ENCODE measurements at places on chromosomes 2 and 18.

GRCh38 chr2:188789951-188790350 is 184.2 kb upstream of the COL3A1 start:
- no peak for DNase-seq

DNA sequence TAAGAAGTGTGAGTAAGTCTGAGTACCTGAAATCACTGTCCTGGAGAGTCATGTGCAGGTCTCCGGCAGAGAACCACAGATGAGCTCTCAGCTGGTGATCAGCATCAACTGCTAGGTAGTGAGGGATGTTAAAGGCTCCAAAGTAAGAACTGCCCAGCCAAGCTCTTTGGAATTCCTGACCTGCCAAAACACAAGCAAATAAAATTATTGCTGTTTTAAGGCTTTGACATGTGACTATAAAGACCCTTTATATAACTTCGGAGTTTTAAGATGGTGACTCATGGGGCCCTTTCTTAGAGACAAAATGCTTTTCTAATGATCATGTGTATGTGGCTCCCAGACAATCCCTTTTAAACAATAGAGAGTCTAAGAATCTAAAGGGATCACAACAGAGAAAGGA is 855.7 kb downstream of the TRIB2 start:
- DNase-seq = no peak

DNA sequence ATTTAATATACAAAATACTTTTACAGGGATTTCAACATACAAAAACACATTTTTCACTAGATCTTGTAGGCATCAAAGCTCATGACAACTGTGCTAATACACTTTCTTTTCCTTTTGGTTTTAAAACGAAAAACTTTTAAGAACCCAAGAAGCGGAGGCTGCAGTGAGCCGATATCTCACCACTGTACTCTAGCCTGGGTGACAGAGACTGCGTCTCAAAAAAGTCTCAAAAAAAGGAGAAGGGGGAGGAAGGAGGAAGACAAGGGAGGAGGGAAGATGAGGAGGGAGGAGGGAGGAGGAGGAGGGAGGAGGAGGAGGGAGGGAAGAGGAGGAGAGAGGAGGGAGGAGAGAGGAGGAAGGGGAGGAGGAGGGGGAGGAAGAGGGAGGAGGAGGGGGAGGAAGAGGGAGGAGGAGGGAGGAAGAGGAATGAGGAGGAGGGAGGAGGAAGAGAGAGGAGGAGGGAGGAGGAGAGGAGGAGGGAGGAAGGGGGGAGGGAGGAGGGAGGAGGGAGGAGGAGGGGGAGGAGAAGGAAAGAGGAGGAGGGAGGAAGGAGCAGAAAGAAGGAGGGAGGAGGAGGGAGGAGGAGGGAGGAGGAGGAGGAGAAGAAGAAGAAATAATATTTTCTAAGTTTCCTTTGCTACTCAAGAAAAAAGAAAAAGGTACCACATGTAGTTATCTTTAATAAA is 13.8 kb downstream of the ROCK2 start:
- DNase-seq = peak; percentile 47

DNA sequence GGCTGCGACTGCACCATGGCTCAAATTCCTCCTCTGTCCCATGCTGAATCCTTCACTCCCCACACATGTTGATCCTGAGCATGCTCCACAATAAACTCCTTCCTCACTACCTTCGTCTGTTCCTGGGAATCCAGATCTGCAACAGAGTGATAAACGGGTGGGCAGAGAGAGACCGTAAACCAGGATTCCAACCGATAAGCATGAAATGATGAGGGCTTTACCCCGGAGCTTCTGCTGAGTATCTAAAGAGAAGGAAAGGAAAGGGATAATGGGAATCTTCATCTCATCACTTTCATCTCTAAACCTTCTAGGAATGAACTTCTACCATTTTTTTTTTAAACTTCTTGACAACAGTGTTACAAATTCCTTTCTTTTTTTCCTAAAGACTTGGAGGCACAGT is 329.3 kb upstream of the TNP1 start:
- DNase-seq = no peak

DNA sequence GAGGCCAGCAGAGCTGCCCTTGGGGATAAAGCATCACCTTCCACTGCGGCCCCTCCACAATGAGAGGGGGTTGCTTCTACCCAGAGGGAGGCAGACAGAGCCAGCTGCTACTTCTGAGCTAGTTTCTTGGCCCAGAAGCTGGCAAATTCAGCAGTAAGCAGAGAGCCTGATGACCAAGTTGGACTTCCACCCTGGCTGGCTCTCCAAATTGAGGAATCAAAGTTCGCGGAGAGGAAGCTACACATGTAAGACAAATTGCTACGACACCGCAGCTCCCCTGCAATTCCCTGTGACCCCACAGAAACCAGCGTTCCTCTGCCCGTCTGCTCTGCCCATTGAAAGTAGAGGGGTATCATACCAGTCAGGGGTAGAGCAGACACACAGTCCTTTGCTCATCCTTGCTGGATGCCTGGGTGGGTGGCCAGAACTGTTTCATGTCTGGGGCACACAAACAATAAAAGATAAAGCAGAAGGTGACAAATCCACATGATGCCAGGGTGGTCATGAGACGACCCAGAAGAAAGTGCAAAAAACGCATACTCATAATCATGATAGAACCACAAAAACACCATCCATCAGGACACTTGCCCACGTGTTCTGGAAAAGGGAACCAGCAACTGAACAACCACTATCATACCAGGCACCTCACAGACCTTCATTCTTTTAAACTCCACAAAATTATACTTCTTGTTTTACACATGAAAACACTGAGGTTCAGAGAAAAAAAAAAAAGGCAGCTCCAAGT is 5.4 kb downstream of the TFCP2L1 start:
- no peak for DNase-seq

- DNase-seq = no peak
Observed at GRCh38 chr18:42458226-42458625, 503.2 kb downstream of the PIK3C3 start.
